ENCODE measurements at places on chromosomes 5 and 9. TPM values are rescaled to one million over a fixed set of nuclear protein-coding genes. Genes with fewer than 3 reads are reported as not detected.

SEMA4D gene
- total RNA-seq = 20.2 TPM

HCN1 gene
- 0.21 TPM for total RNA-seq

GRCh38 chr9:69165581-69165980 is 8.5 kb upstream of the TJP2 start:
- no peak for DNase-seq

- DNase-seq = no peak
Observed at GRCh38 chr9:113183956-113184488, 33.2 kb downstream of the SLC31A2 start.

TTC39B gene
- 24.2 TPM for total RNA-seq

DNA sequence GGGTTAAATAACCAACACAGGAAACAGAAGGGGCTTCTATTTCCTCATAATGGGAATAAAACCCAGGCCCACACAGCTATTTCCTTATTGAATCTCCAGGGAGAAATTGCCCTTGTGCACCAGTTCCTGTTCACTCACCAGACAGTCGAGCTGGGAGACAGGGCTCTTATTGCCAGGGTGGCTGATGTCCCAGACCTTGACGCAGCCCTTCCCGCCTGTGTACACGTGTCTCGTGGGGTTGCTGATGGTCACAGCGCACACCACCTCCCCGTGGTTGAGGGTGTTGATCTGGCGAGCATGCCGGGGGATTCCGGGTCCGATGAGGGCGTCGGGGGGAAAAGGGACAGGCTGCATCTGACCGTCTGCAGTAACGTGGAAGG is 96.5 kb downstream of the TLE1 start:
- peak; percentile 60 for DNase-seq

DNA sequence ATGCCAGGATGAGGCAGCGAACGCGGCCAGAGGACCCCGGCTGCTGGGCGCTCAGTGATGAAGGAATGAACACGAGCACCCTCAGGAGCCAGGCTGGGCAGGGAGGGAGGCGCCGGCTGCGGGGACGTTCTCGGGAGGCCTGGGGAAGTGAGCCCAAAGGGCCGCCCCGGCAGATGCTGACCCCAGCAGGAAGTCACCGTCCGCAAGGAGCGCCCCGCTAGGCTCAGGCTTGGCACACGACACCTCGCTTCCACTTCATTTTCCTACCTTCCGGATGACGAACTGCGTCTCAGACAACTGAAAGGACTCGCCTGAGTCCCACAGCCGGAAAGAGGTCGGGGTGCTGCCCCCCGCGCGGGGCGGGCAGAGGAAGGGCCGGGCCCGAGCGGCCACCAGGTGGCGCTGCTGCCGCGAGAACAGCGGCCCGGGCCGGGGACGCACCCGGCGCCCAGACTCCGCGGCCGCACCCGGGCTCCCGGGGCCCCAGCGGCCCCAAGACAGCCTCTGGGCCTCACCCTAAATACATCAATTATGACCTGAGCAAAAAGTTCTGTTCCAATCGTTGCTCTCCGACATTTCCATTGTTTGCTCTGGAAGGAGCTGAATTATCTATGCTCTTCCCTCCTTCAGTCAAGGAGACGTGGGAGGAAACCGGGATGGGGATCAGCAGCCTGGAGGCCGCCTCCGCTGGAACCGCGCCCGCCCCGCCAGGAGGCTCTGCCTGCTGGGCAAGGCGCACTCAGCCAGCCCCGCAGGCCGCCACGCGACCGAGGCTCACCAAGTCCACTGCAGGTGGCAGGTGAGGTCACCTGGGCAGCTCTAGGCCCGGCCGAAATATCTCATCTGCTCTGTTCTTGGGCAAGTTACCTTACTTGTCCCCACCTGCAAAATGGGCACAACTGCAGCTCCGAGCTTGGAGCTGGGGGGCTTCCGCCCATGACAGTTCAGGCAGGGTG is 107.0 kb downstream of the ZNF354C start:
- DNase-seq = no peak
